Activated T-cell treated with anti-CD3 and anti-CD28 coated beads, Interleukin-2, amount 50 U/mL, for 48 hours (primary cell): ENCODE measurements at places on chromosomes 7 and 10.
A peak's percentile ranks its signal among the peaks of the same experiment; 100 is the strongest.

DNA sequence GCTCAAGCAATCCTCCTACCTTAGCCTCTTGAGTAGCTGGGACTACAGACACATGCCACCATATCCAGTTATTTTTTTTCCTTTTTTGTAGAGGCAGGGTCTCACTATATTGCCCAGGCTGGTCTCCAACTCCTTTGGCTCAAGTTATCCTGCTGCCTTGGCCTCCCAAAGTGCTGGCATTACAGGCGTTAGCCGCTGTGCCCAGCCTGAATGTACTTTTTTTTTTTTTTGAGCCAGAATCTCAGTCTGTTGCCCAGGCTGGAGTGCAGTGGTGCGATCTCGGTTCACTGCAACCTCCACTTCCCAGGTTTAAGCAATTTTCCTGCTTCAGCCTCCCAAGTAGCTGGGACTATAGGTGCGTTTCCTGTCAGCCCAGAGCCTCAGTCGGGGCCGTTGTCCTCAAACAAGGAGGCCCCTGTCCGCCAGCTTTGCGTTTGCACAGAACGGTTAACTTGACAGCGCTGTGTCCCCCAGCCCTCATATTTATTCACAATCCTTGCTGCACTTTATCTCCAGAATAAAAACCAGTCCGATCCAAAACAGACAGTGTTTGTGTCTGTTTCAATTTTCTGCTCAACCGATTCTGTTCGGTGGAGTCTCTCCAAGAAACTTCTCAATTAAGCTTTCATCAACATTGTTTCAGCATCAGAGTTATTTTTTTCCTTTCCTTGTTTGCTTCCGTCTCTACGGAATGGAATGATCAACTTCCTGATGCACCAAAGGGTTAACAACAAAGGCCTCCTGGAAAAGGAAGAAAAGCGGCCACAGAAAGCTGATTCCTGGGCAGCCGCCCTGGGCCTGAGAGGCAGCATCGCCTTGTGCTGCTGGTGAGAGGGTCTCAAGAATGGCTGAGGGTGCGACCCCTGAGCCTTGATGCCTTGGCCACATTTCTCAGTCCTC is 64.5 kb downstream of the PDIA4 start:
- no peak for DNase-seq

DNA sequence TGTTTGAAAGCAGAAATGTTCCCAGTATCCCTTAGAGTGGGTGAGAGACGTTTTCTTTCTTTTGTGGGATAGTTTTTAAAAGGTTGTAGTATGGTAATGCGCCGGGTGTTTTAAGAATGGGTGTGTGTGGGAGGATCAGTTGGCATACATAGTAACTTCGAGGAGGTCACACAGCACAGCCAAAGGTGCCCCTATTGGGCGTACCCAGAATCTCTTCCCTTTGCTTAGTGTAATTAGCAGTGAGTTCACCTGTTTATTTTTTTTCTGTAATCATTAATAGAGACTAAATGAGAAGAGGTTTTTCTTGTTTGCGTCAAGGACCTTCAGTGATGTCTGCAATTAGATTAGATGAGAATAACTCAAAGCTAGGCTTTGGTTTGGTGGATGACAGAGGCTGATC is 1.5 kb downstream of the PLEKHA8 start:
- DNase-seq: no peak

DNA sequence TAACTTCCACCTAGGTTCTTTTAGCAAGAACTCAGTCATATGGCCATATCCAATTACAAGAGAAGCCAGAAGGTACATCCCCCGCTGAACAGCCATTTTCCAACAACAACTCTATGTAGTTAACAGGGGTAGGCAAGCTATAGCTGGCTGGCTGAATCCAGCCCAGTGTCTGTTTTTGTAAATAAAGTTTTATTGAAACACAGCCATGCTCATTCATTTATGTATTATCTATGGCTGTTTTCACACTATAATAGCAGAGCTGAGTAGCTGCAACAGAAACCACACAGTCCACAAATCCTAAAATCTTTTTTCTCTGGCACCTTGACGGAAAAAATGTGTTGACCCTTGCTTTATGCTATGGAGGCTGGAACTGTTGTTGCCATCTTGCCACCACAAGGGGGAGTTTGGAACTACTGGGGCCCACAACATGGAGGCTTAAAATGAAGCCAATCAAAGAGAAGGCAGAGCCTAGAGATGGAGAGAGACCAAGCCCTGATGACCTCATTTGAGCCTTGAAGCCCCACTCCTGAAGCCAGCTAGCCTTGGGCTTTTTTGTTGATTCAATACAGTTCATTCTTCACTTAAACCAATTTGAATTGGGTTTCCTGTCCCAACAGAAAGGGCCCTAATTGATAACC is 33.3 kb upstream of the XPNPEP1 start:
- peak; percentile 37 for DNase-seq

- DNase-seq: no peak
These were observed 7.8 kb downstream of the LIPM start for GRCh38 chr10:88810196-88810961.

DNA sequence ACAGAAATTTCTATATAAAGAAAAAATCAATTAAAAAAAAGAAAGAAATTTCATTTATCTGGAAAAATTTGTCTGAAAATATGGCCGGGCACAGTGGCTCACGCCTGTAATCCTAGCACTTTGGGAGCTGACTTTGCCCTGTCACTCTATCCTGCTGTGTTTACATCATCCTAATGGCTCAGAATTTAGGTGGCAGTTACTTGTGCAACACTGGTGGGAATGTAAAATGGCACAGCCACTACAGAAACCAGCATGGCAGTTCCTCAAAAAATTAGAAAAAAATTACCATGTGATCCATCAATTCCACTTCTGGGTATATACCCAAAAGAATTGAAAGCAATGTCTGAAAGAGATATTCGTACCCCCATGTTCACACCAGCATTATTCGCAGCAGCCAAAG is 405.2 kb upstream of the AUTS2 start:
- DNase-seq: no peak

DNA sequence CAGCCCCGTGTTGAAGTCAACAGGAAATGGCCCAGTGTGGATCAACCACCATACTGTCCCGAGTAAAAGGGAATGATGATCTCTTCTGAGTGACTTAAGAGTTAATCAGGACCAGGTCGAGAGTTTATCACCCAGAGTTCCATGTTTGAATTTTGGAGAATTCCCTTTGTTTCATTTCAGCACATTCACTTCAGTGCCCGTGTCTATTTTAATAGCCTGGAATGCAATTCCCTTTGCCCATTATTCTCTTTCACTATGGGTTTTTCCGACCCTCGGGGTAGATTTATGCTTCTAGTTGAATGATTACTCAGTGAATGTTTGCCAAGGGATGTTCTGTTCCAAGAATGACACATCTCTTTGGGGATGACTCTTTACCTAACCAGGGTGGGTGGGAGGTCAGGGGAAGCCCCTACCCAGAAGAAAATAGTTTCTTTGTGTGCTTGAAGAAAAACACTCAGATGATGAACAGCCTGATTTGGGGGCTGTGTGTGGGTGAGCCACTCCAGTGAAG is 594.9 kb downstream of the INHBA start:
- DNase-seq: no peak

DNA sequence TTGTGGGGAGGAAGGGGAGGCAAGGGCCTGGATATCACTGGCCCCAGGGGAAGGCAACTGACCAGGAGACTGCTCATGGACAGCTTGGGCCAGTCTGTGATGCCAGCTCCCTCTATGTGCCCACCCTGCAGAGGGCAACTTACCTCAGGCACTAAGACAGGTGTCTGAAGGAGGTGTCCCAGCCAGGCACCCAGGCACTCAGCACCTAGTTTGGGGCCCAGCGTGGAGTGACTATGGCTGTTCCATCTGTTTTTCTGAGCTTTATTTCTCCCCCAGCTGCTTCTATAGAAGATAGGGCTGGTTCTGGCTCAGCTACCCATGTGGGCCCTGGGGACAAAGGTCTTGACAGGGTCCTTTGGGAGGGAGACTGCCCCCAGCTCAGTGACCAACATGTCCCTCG is 150.6 kb upstream of the PCBD1 start:
- DNase-seq: no peak

GRCh38 chr7:73892003-73892999 is 31.3 kb downstream of the TMEM270 start:
- DNase-seq: no peak

DNA sequence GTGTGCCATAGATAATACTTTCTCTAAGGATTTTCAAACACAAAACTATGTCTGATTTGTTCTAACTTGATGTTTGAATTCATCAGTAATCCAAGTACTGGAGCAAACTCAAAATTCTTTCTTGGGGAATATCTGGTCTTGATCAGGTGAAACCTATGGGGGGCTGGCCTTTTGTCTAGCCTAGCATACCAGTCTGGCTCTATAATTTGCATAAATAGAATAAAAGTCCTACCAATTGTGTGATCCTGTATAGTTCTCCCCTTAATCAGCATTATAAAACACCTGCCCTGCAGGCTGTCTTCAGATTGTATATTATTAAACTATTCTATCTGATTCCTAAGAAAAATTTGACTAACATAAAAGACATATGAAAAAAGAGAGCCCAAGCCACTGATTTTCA is 233.8 kb upstream of the LRRN3 start:
- DNase-seq: no peak

- DNase-seq: no peak
These were observed 280.3 kb downstream of the USP6NL start for GRCh38 chr10:11331046-11331577.

DNA sequence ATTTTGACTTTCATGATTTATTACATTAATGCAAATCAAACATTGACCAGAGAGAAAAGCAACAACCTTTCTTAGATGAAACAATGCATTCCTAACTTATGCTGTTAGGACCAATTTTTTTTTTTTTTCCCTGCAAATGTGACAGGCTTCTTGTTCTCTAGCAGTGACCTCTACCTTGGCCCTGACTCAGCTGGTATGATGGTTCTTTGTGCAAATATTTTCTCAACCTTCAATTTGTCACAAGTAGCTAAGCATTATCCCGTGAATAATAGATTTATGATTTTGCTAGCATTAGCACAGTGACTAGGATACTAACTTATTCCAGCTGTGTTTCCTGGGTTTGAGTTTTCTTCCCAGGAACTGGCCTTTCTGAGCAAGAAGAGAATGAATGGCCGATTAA is 64.9 kb downstream of the PPP1R9A start:
- DNase-seq: no peak

- no peak for DNase-seq
These were observed 21.5 kb downstream of the GUSB start for GRCh38 chr7:65960351-65961074.

DNA sequence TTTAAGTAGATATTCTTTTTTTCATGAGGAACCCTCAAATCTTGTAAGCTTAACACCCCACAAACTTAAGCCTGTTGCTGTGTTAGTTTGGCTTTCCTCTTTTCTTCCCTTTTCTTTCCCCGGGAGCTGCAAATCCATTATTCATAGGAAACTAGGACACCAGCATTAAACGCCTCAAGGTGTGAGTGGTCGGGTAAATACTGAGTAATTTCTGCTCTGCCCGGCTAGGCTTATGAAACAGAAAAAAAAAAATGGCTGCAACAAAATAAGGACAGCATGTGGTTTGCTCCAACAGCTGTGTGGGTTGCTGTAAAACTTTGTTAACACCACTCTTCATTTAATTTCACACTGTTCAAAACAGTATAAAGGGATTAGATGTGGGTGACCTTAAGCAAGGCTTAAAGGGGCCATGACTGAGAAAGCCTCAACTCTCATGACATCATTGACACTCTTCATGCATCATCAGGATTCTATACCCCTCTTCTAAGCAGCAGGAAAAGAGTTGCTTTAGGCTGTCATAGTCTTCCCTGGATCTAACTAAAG is 104.1 kb downstream of the AOAH start:
- DNase-seq: no peak

DNA sequence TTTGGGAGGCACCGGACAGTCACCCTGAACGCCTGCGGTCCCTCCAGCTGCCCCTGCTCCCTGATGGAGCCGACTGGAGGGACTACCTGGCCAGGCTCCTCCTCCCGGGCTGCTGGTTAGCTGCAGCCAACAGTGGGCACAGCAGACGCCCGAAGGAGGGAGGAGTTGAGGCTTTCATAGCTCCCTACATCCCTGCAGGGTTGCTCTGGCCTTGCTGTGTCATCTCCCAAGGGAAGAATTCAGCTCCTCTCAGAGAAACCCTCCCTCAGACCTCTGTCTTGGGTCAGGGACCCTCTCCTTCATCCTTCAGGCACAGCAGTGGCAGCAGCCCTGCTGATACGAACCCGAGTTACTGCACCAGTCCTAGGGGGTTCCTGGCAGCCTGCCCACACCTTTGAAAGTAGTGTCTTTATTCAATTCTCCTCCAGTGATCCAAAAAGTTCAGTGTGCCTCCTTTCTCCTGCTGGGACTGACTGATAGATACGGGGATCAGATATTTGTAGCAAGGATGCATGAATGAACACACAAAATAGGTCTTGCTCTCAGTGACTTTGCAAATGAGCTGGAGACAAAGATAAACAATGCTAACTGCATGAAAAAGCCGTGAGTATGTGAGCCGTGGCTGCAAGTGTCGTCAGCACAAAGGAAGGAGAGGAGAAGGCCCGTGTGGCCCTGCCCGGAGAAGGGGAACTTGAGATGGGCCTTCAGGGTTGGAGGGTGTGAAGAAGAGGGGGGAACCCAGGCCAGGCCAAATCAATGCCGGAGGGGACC is 136.6 kb downstream of the PRKAG2 start:
- no peak for DNase-seq
